ENCODE measurements at places on chromosomes 4 and X.
A peak's percentile ranks its signal among the peaks of the same experiment; 100 is the strongest.

- DNase-seq: no peak
Measured at GRCh38 chr4:21102667-21103066, 402.4 kb downstream of the PACRGL start.

DNA sequence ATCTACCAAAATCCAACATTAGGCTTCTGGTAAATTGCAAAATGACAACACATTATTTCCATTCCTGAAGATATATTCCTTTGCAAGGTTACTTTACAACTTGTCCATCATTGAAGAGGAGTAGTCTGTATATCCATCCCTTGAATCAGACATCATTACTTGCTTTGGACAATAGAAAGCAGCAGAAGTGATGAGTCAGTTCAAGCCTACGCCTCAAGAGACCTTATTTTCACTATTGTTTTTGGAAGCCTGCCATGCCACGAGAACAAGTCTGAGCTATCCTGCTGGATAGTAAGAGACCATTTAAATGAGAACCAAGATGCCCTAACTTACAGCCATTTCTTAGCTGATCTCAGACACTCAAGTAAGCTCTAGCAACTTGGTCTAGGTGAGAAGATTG, 246.0 kb upstream of the HHIP start:
- peak; percentile 55 for DNase-seq

DNA sequence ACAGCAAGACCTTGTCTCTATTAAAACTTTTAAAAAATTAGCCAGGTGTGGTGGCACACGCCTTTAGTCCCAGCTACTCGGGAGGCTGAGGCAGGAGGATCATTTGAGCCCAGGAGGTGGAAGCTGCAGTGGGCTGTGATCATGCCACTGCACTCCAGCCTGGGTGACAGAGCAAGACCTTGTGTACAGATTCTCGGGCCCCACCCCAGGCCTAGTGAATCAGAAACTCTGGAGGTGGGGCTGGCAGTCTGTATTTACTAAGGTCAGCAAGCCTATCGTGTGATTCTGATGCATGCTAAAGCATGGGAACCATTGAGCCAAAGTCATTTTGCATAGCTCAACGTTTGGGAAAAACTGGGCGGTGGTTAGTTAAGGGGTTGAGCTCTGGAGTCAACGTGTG, 3.5 kb downstream of the S100G start:
- DNase-seq: no peak

GRCh38 chr4:8537041-8537461, 43.1 kb upstream of the GPR78 start:
- peak; percentile 90 for DNase-seq

GRCh38 chrX:74520291-74520690, 94.1 kb downstream of the RLIM start:
- DNase-seq: no peak

- no peak for DNase-seq
Measured at GRCh38 chrX:129831091-129831885, 12.4 kb downstream of the ZDHHC9 start.
